Transverse colon (tissue), 4 donors: ENCODE measurements at places on chromosomes 2 and 18.

- DNase-seq = no peak
These were observed 279.0 kb downstream of the AFF3 start for GRCh38 chr2:99863236-99863902.

DNA sequence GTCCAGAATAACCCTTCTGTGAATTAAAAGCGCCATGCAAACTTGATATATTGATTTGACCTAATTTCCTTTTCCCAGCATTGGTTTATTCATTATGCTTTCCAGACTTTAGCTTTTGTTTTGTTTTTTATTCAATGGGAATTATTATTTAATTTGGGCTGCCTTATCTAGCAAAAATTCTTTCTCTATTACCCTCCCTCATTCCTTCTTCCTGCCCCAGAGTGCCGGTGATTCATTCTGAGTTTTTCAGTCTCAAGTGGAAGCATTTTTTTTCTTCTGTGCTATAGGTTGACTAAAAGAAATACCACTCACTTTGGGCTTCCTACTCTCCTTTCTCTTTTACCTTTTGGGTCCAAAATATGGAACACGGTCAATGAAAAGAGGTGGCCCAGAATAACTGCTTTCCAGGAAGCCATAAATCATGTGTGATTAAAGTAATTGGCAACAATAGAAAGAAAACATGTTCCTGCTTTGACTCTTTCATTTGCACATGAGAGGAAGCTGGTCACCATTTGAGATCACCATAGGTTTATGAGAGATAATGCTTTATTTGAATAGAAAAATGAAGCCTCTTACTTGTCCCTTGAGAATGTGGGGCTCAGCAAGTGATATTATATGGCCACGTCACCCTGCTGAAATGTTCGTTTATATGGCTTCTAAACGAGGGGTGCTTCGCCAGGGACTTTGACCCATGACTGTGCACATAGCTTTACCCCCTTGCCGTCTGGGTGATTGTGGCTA lies 422.8 kb upstream of the ZEB2 start:
- peak; percentile 78 for DNase-seq

GRCh38 chr2:54419855-54420523 lies 36.1 kb upstream of the SPTBN1 start:
- DNase-seq = no peak

GRCh38 chr2:223641082-223641481 lies 38.9 kb upstream of the SCG2 start:
- DNase-seq = no peak
